Airway epithelial cell (primary cell): ENCODE measurements at places on chromosomes 5 and 9. TPM values are rescaled to one million over a fixed set of nuclear protein-coding genes. Genes with fewer than 3 reads are reported as not detected.

The FCN2 gene
- not detected in 2 replicates for total RNA-seq

The SPINK6 gene
- total RNA-seq, result 5.9 and 10.8 TPM in 2 replicates

The CLTB gene
- total RNA-seq, result 377 and 389 TPM in 2 replicates

The ADRB2 gene
- total RNA-seq, result 19.4 and 29.5 TPM in 2 replicates

The RELL2 gene
- total RNA-seq, result 9.4 and 12.3 TPM in 2 replicates

The PCDHGA1 gene
- 0.28 TPM in 1 of 2 replicates, not detected in the other for total RNA-seq

The ARL10 gene
- total RNA-seq, result 3.2 and 5.5 TPM in 2 replicates

The SPINK1 gene
- not detected in 2 replicates for total RNA-seq

The SLC6A18 gene
- total RNA-seq, result not detected in 2 replicates

The FAXDC2 gene
- total RNA-seq, result 4.6 and 5.8 TPM in 2 replicates

The SLC46A2 gene
- total RNA-seq, result not detected in 2 replicates

The GFI1B gene
- not detected in 2 replicates for total RNA-seq

The TAF1L gene
- not detected in 2 replicates for total RNA-seq

The FOXE1 gene
- 1.1 and 3.2 TPM in 2 replicates for total RNA-seq

The FSTL4 gene
- total RNA-seq, result 0.33 and 0.99 TPM in 2 replicates

The POU5F2 gene
- 0.07 and 0.33 TPM in 2 replicates for total RNA-seq

The CSF1R gene
- 0.09 TPM in 1 of 2 replicates, not detected in the other for total RNA-seq

The AGXT2 gene
- not detected in 2 replicates for total RNA-seq

The PKD2L2 gene
- not detected in 2 replicates for total RNA-seq

The CAMK4 gene
- total RNA-seq, result 1.6 and 3.0 TPM in 2 replicates

The ROR2 gene
- 0.85 and 0.88 TPM in 2 replicates for total RNA-seq

The KCNV2 gene
- not detected in 2 replicates for total RNA-seq

The IFNA13 gene
- not detected in 2 replicates for total RNA-seq

The TXNDC8 gene
- total RNA-seq, result not detected in 2 replicates

The NDST1 gene
- total RNA-seq, result 129 and 169 TPM in 2 replicates

The AMBP gene
- total RNA-seq, result not detected in 2 replicates

The PRDM12 gene
- not detected in 2 replicates for total RNA-seq

The SLC35A4 gene
- 40.3 and 45.9 TPM in 2 replicates for total RNA-seq

The PCDHB15 gene
- 0.07 and 0.28 TPM in 2 replicates for total RNA-seq

The ADAMTS6 gene
- 2.2 and 3.8 TPM in 2 replicates for total RNA-seq

The SLC1A1 gene
- 1.4 and 1.7 TPM in 2 replicates for total RNA-seq

The SPATA31A3 gene
- not detected in 2 replicates for total RNA-seq
